ENCODE measurements at places on chromosomes 6 and 20.

DNA sequence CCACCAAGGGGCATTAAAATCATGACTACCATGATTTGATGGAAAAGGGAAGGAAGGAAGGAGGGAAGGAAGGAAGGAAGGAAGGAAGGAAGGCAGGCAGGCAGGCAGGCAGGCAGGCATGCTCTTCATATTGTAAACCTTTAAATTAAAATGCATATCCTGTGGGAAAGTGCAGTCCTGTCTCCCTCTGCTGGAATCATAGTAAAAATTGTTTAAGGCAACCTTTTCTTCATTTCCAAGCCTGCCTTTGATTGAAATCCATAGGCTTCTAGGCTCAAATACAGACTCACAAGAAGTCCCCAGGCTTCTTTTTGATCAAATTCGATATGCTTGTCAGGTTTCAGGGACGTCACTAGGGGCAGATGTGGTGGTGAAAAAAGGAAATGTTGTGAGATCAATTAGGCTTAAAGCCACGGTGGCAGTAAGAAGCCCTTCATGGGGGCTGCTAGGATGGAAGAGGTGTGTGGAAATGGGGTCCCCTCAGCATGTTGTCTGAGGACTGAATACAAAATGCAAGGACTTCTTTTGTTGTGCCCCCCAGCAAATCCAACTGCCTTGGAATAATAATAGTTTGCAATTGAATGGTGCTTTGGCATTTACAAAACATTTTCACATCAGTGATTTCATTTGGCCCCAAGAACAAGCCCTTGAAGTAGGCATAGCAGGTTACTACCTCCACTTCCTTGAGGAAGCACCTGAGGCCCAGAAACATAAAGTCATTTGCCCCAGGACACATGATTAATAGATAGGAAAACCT, 25.6 kb upstream of the GABRR1 start:
- no peak for DNase-seq

DNA sequence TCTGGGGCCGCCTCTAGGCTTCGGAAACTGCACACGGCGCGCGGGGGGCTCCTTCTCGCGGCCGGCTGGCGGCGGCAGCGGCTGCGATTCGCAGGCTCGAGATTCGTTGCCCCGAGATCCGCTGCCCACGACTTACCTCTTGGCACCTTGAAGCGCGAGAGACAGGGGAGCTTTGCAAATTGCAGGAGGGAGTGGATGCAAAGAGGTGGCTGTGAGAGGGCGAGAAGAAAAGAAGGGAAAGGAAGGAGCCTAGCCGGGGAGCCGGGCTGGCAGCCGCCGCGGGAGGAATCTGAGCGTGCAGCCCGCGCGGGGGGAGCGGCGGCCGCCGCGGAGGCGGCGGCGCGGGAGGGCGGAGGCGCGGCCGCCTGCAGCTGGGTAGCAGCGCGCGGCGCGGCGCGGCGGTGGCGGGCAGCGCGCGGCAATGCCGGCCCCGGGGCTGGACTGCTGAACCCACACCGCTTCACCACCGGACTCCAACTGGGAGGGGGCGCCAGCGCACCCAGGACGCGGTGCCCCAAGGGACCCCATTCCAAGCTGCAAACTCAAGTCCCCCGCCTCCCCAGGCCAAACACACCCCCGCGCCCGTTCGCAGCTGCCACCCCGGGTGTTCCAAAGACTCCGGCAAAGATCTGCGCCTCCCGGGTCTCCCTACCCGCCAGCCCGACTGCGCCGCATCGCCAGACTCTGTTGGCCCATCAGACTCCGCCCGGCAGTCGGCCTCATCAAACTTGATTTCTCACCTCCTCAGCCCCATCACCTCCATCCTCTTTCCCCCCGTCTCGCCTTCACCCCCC, 44.2 kb upstream of the SUPT3H start:
- peak; percentile 25 for DNase-seq

- DNase-seq: no peak
Measured at GRCh38 chr6:14720411-14721102, 525.3 kb upstream of the JARID2 start.

DNA sequence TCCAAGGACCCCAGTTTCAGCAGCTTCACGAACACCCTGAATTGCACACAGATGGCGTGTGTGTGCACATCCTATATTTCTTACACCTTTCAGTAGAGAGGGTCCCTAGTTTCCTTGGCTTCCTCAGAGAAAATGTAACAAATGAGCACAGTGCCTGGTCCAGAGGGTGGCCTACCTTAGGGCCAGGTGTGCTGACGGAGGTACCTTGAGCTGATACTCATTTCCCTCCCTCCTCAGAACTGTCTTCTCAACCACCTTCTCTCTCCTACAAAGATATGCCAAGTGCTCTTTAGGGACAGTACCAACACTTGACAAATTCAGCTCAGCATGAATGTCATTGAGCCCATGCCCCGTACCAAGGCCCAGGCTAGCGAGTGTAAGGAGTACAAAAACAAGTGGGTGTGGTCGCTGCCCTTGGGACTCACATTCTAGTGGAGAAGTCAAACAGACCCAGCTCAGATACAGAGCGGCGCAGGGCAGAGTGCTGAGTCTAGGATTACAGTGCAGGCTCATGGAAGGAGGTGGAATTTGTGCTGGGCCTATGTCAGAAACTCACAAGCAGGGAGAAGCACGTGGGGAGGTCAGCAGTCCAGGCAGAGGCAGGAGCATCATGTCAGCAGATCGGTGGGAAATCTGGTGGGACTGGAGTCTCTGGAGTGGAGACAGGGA, 9.6 kb upstream of the BPHL start:
- no peak for DNase-seq

GRCh38 chr20:49569411-49570115, 1.6 kb upstream of the PTGIS start:
- no peak for DNase-seq

DNA sequence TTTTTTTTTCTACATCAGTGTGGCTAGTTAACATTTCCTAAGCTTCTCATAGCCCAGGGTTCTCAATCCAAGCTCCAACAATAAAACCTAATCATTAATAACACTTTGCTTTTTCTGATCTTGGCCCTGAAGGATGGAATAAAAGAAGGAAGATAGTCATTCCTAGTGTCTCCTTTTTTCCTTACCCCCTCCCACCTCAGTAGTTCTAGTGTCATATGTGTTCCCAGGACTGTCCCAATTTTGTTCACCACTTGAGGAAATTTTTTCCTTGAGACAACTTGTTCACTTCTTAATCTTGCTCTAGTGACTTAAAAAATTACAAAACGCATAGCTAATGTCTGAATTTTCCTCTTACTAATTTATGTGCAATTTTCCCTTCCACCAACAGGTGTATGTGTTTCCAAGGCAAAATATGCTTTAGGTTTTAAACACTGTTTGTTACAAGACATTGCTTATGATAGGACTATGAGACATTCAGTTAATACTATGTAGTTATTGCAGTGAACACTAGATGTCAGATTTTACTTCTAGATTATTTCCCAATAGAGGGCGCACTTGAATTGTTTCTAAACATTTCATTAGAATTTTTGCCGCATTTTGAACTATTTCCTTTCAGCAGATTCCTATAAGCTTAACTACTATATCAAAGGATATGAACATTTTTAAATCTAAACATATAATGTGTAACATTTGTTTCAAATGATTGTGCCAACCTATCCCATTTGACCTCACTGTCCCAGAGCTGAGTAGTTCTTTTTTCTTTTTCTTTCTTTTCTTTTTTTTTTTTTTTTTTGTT, 18.5 kb upstream of the C6orf141 start:
- DNase-seq: no peak

DNA sequence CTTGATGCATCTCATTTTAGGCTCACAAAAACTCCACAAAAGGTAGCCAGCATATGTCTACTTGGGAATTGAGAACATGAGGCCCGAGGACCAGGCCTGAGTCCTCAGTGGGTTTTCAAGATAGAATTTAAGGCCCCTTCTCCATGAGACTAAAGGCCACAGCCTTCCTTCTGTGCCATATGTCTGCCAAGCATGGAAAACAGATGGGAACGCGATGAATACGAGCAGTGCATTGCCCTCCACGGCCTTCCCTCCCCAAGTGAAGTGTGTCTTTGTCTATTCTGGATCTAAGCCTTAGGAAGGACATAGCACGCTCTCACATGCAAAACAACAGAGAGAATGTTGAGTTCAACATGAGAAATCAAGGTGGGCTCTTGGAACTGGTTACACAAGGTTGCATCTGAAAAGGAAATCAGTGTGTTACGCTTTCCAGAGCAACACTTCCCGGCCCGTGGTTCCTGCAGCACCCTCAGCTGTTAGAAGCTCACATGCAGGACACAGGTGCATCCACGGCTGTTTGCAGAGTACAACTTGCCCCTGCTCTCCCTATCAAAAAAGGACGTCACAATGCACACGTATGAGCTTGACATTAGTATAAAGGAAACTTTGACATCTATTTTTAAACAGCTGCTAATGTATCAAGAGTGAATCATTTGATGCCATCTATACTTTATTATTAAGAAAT, 229.9 kb downstream of the NRN1 start:
- DNase-seq: no peak

DNA sequence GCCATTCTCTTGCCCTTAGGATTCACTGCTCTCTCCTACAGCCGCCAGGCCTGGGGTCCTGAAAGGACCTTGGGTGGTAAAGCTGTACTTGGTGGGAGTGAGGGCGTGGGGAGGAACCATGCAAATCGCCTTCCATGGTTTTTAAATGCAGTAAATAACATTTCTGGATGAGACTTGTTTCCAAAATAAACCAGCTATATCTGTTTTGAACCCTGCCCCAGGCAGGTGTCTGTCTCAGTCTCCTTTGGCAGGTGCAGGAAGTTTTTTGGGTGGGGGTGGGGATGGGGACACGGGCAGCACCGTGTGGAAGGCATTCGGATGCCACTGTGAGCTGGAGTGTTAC, 14.3 kb downstream of the ITPA start:
- no peak for DNase-seq

DNA sequence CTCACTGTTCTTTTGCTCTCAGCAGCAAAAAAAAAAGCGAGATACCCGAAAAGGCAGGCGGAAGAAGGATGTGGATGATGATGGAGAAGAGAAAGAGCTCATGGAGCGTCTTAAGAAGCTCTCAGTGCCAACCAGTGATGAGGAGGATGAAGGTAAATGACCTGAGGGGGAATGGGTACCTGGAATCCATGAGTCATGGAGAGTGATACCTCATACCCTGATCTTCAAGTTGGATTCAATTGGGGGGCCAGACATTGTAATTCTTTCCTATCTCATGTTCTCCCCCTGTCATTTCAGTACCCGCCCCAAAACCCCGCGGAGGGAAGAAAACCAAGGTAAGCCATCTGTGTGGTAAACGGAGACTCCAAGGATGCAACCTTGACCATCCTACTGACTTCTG, 6.8 kb downstream of the ABCF1 start:
- no peak for DNase-seq

- no peak for DNase-seq
Measured at GRCh38 chr20:61849822-61850221, 215.9 kb downstream of the TAF4 start.

DNA sequence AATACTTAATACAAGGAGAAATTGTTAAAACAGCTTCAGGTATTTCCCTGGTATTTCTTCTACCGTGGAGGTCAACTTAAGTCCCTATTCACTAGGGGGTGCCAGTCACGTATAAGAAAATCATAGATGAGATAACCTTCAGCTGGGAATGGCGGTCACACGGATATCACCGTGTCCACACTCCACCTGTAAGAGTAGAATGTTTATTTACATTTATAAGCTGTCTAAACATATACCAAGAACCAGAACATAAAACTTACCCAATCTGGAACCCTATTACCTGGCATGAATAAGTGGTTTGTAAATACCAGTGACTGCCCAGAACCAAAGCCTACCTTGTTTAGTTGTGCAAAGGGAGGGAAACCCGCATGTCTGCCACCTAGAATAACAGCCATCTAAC, 1.9 kb upstream of the ELOVL4 start:
- DNase-seq: no peak

DNA sequence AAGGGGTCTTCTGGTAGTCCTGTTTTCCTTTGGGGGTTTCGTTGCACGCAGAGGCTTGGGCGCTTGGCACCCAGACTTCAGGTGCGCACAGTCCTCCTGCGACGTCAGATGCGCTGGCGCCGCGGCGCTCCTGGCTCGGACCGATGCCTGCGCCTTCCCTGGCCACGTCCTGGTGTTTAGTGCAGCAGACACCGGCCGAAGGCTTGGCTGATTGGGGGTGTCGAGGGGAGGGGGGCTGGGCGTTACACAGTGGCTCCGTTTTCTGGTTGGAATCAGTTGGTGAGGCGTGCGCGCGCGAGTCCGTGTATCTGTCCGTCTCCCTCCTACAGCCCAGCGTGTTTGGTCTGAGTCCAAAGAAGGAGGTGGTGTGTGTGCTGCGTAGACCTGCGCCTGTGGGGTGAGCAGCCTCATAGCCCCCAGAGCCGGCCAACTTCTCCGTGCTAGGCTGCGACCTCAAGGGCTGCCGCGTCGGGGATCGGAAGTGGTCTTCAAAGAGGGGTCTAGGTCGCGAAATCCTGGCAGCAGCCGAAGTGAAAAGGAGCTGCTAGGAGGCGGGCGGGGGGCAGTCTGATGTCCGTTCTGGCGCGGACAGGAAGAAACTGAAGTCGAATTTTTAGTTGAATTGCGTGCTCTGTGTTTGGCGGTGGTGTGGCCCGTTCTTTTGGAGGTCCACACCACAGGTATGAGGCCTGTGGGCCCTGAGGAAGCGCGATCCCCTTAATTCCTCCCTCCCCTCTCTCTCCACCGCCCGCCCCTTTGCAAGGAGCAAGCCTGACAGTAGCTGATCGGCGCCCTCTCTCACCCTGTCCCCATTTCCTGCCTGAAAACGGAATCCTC, 1.5 kb downstream of the SYNDIG1 start:
- no peak for DNase-seq

- DNase-seq: no peak
Measured at GRCh38 chr6:167569879-167570278, 245.0 kb downstream of the TTLL2 start.
